CD4-positive, alpha-beta T cell treated with Interleukin-21 for 1 hour (primary cell): ENCODE measurements at places on chromosomes 4 and X.
A peak's percentile ranks its signal among the peaks of the same experiment; 100 is the strongest.

DNA sequence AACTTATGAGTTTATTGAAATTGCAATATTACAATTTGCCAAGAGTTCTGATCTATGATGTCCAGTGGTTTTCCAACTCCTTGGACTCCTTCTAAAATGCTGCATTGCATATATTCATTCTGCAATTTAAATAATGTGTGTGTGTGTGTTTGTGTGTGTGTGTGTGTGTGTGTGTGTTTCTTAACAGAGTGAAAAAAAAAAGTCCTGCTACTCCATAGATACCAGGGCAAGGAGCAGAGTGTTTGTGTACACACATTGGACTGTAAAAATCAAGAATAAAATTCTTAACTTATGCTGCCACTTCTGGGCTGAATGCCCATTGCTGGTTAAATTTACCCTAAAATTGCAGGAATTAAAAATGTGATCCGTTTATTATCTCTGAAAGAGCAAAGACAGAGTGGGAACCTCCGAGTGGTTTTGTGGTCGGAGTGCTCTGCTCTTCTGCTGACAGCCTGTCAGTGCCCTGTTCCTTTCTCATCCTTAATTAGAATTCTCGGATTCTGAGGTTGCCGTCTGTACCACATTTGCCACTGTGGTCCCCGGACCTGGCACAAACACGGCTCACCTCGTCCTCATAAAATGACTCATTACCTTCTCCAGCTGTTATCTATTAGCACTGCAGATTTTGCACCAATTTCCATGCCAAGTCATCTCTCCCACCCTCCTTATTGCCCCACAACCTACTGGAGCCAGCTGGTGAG is 355.5 kb downstream of the KCNIP4 start:
- DNase-seq, result no peak

GRCh38 chrX:133232331-133232730 is 14.2 kb upstream of the TFDP3 start:
- DNase-seq, result no peak

DNA sequence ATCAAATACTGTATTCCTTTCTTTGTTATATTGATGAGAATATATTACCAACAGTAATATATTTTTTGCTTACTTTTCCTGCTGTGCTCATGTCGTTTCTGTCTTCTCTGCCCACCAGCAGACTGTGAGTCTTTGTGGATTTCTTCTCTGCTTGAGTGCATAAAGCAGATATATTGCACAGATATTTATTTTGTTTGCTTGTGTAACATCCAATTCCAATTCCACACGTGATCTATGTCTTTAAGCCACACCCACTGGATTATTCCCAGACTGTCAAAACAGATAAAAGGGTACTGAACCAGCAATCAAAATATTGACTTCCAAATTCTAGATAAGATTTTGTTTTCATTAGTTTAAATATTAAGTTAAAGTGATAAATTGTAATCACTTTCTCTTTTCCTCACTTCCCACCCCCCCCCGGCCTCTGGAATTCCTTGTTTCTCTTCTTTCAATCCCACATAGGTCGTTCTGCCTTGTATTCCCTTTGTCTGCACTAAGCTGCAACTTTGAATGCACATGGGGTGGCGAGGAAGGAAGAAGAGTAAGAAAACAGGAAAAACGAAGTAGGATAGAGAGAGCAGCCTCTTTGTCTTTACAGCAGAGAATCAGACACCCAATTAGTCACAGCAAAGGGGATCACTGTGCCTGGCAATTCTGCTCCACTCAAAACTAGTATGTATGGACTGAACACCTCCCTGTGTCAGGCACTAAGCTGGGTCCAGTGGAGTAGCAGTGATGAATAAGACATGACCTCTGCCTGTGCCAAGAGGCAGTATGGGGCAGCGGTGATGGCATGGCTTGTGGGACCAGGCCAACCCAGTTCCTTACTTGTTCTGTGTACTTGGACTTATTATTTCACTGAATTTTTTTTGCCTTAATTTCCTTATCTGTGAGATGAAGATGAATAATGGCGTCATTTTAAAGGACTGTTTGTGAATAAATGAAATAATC is at the start of gene ADH1B:
ADH1B (minus strand) TSS at position 161 of the 951 bp plus-strand sequence; CDS start at position 91, 70 bp downstream.
- DNase-seq, result no peak

DNA sequence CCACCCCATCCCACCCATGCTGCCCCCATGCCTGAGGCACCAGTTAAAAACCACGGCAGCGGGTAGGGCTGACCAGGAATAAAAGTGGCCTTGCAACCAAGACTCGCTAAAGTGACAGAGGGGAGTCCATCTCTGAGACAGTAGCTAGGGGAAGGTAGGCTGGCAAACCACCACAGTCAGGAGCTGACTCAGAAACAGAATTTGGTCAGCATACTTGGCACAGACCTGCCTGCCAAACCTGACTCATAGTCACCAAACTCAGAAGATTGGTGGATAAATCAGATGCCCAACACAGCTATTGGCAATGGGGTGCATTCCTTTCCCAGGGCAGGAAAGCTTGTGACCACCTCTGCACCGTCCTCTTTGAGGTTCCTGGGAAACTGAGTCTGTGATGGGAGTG is 193.8 kb downstream of the BCOR start:
- no peak for DNase-seq

GRCh38 chr4:148447681-148448080 is 5.5 kb upstream of the NR3C2 start:
- peak; percentile 65 for DNase-seq

GRCh38 chr4:41318839-41319530 is 62.3 kb downstream of the UCHL1 start:
- DNase-seq, result no peak

DNA sequence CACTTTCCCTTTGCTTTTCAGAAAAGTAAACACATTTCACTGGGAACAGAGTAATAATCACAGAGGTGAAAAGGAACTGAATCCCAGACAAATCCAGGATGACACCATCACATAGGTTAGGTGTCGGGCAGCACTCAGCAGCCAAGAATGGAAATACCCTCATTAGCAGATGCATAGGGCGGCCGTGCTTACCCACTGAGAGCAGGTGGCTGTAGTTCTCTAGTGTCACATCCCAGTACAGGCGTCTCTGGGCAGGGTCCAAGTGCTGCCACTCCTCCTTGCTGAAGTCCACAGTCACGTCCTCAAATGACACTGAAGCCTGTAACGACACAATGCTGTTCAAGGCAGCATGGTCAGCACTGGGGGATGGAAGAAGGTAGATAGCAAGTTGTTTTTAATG is 26.9 kb downstream of the ZNF41 start:
- DNase-seq, result no peak

DNA sequence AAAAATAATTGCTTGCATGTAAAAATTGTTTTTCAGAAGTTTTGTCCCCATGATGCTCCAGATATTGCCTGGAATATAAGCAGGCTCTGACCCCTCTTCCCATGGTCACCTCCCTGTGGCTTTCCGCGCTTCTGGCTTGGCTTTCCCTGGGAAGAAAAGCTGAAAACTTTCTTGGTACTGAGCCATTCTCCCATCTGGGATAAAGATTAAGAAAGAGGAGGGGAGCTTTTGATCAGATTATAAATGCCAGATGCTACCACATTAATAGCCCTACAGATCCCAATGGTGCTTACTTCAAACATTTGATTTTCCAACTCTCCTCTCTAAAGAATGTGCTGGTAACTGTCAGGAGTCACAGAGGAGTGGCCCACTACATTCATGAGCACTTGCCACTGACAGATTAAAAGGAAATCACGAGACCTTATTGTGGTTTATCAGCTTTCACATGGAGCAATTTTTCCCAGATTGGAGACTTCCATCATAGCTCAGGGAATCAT is 54.4 kb upstream of the GAB1 start:
- no peak for DNase-seq

DNA sequence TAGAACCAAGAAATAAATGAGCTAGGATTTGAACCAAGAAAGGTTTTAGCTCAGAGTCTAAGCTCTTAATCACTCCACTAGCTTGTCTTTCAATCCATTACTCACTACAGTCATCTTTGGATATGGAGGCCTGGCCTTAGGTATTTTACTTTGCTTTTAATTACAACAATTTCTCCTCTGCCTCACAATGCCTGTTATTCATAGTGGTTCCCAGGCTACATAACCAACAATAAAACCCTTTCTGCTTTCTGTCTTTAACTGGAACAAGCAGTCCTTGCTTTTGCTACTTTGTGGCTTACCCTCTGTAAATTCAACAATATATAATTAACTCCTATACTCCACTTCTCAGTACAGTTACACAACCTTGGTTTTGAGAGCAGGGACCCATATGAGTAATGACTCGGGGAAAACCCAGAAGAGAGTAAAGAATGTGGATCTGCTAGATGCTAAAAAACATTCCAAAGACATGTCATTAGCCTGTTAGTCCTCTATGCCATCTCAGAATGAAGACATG is 94.7 kb upstream of the NAP1L5 start:
- DNase-seq, result no peak

GRCh38 chr4:3337811-3338210 is 45.0 kb downstream of the RGS12 start:
- DNase-seq, result no peak

DNA sequence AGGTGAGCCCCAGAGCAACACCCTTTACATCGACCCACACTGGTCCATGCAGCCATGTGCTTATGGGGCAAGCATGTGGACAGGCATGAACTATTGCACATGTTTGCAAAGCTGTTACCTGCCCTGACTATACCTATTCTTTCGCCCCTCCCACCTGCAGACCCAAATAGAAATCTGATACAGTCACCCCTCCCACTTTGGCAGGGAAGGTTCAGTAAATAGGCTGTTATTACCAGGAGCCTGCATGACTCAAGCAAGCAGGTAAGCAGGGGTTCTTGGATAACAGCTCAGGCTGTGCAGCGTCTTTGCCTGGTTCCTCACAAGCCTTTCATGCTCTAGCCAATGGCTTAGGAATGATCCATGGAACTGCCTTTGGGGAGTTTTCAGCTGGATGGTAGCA is 122.7 kb upstream of the DIPK2B start:
- DNase-seq, result no peak

GRCh38 chr4:176539785-176540175 is 220.0 kb downstream of the SPCS3 start:
- no peak for DNase-seq

DNA sequence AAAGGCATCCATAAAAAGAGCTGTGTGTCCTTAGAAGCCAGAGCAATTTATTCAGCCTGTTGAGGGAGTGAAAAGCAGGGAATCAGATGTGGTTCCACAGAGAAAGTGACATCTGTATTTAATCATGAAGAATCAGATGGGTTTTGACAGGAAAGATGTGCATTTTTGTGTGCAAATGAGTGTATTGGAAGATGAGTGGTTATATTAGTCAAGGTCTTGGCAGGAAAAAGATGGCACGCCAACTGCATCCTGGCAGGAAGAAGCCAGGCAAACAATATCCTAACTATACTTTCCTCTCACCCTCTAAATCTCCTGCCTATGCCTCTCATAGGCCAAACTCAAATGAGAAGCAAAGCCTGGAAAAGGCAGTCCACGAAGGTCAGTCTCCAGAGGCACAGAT is 59.1 kb downstream of the SCFD2 start:
- DNase-seq, result no peak

DNA sequence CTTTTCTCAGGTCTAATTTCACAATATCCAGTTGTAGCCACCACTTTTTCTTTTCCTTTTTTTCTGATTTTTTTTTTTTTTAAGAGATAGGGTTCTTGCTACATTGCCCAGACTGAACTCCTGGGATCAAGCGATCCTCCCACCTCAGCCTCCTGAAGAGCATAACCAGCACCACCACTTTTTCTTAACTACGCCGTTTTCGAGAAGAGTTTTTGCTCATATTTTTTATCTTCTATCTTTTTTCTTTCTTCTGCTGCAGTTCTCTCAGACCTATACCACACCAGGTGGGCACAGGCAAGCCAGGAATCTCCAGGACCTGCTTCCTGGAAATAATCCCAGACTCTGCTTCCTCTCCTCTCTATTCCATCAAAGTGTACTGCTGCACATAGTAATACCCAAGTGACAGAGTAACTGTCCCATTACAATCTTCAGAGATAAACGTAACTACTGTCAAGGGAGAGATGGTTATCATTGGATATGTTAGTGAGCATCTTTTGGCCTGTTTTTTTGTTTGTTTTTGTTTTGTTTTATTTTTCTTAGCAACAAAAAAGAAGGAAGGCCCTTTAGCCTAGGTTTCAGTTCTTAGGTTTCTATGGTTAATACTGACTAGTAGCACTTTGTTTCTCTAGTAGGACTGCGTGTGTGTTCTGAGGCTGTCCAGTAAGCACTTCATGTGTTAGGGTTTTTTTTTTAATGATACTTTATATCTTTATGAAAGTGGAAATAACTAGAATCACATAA is 59.2 kb upstream of the TXK start:
- no peak for DNase-seq

DNA sequence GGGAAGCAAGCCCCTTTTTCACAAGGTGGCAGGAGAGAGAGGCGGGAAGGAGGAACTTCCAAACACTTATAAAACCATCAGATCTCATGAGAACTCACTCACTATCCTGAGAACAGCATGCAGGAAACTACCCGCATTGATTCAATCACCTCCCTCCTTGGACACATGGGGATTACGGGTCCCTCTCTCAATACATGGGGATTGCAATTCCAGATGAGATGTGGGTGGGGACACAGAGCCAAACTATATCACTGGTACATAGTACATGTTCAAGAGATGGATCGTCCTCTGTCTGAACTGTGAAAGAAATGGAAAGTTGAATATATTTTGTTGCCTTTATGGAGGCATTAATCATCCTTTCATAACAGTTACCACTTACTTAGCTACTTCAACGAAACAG is 12.8 kb downstream of the EREG start:
- DNase-seq, result no peak

GRCh38 chr4:145535202-145535601 is 53.5 kb downstream of the SMAD1 start:
- no peak for DNase-seq

GRCh38 chr4:41661442-41662076 is 87.0 kb downstream of the PHOX2B start:
- peak; percentile 24 for DNase-seq

DNA sequence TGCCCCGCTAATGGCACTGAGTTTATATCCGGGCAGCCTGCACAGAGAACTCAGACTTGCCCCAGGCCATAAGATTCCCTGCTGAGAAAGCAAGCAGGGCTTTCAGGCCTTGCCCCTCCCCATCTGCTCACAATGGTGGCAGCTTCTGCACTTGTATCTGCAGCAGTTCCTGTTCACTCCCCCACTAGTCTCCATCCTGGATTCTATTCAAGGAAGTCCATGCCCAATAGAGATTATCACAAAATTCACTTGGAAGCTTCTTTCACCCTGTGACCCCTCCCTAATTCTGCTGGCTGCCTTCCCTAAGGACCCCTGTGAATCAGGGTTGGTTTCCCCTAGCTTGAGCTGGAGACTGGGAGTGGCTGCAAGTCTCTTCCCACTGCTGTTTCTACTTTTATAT is 34.5 kb upstream of the UCP1 start:
- no peak for DNase-seq

GRCh38 chr4:111154934-111155333 is 532.1 kb upstream of the PITX2 start:
- no peak for DNase-seq

- no peak for DNase-seq
Measured at GRCh38 chr4:8648816-8649630, 56.5 kb downstream of the CPZ start.

GRCh38 chr4:120685756-120686278 is 236.7 kb downstream of the PRDM5 start:
- DNase-seq, result no peak
